ENCODE measurements at places on chromosomes 1 and 21.

DNA sequence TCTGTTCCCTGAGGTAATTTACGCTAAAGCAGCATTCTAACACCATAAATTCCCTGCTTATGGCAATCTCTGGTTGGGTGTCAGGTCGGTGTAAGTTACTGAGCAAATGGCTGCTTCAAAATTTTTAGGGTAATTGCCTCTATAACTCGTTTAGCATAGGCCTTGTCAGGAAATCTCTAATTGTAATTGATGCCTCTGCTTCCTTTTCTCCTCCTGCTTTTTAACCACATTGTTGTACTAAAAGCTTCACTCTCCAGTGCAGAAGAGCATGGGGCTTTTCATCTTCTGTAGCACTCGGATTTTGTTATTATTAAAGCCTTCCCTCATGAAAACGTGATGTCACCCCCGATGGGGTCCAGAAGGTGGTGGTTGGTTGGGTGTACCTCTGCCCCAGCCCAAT, 141.6 kb upstream of the NBPF11 start:
- no peak for DNase-seq

GRCh38 chr1:118504867-118505266, 319.8 kb upstream of the SPAG17 start:
- DNase-seq, result no peak

DNA sequence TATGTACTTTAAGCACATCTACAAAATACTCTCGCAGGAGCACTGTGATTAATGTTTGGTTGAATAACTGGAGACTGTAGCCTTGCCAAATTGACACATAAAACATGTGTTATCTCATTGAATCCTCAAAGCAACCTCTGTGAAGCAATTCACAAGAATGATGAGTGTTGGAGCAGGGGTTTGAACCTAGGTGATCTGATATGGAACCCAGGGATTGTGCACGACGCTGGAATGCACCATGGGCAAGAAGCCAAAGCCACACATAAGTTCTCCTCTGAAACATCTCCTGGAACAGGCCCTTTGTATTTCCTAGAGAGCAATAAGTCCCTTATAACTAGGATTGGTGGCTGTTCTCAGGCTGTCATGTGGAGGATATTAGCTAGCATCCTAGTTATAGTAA, 124.6 kb upstream of the IVNS1ABP start:
- peak; percentile 61 for DNase-seq

- DNase-seq, result no peak
These were observed 49.7 kb upstream of the B3GALT5 start for GRCh38 chr21:39562791-39563770.

DNA sequence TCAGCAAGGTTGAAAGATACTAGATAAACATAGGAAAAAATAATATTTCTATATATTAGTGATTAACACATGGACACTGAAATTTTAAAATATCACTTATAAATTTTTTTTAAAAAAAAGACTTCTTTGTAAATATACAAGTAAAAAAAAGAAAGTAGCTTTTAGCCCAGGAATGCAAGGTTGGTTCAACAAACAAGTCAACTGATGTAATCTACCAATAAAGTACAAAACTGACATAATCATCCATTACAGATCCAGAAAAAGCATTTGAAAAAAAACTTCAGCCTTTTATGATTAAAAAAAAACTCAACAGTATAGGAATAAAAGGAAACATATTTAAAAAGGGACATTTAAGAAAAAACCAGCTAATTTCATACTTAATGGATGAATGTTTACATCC, 48.4 kb downstream of the TRMT1L start:
- no peak for DNase-seq

GRCh38 chr1:78370779-78371482, 119.8 kb upstream of the PTGFR start:
- peak; percentile 75 for DNase-seq

GRCh38 chr1:34354367-34354766, 177.7 kb downstream of the C1orf94 start:
- no peak for DNase-seq

GRCh38 chr1:79848316-79848715, 841.8 kb upstream of the ADGRL4 start:
- DNase-seq, result no peak

- DNase-seq, result no peak
These were observed 38.6 kb downstream of the C1orf87 start for GRCh38 chr1:60034999-60035398.

DNA sequence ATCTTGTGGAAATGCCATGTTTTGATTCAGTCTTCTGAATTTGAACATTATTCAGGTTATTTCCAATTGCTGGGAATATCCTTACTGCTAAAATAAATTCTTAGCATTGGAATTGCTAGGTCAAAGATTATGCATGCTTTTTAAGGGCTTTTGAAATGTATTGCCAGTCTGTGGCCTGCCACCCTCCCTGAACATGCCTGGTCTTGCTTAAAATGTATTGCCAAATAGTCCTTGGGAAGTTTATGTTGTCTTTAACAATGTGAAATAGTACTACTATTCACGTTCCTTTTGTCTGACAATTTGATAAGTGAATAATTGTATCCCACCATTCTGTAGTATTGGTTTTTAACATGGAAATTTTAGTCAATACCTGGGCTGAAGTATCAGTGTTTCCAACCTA, 13.6 kb downstream of the TARDBP start:
- DNase-seq, result no peak

DNA sequence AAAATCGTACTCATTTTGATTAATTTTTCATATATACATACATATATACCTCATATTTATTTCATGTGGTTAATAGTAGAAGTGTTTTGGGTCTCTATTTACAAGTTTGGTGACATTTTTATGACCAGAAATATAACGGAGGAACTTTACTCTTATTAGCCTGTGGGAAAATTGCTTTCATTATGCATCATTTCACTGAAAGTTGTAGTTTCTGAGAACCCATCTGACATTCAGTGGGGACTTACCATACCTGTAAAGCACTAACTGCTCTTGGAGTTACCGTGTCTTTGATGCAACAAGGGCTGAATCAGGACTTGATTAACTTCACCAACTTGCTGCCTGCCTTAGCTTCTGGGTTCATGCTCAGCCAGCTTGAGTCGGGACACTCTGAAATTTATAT, 49.9 kb upstream of the ITPKB start:
- no peak for DNase-seq

GRCh38 chr1:237507005-237507404, 383.7 kb downstream of the ZP4 start:
- DNase-seq, result no peak

DNA sequence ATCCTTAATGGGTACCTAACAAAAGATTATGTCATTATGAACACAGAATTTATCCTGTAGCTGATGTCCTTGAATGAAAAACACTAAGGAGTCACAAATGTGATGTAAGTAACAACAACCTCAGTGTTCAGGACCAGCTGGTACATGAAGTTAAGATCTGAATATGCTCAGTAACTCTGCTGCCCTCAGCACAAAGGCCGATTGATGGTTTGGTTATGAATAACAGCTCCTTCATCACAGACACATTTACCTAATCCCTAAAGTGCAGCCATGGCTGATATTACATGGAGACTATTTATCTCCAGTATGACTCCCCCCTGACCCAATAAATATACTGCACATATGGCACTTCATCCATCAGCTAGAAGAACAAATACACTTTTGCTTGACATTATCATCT, 75.2 kb downstream of the PLPPR5 start:
- no peak for DNase-seq

DNA sequence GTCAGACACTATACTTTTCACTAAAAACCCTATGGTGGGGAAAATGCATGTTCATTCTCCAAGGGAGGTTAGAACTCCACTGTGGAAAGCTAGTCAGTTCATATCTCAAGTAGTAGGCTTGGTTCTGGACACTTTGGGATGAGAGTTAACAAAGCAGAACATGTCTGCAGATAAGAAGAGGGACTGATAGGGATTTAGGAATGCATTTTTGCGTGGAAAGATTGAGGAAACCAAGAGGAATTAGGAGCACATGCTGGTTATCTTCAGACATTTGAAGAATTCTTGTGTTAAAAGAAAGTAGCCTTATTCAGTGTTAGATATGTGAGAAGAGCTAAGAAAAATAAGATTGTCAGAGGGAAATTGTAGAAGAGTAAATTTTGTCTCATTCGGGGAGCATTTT, 1.2 kb upstream of the GRIK1 start:
- DNase-seq, result no peak

GRCh38 chr1:84653130-84653677, 37.1 kb downstream of the SSX2IP start:
- no peak for DNase-seq

GRCh38 chr1:24688033-24688432, 44.9 kb downstream of the SRRM1 start:
- no peak for DNase-seq

DNA sequence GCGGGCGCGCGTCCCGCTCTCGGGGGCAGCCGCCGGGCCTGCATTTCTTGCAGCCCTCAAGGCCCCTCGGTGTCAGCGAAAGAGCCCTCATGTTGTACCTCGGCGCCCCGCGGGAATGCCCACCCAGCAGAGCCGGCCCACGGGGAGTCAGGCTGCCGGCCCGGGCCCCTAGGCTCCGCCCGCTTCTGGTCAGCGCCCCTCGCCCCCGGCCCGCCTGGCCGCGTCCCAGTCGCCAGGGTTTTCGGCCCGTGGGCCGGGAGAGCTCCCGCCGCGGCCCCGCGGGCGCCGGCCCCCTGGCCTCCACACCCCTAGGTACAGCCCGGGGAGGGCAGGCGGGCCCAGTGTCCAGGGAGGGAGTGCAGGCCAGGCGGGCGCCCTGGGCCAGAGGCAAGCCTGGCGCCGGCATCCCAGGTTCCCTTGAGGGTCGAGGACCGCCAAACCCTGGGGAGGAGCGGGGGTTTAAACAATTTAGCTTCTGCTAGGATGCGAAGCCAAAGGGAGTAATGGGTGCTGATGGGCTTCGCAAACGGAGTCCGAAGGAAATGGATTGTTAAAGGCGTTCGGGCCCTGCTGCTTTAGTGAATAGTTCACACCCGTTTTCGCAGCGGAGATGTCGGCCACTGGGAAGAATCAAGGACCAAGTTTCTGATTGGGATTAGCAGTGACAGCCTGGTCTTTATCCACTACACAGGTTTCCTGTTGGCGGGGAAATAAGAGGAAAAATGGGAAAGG, 486 bp upstream of the KCNA3 start:
- no peak for DNase-seq

DNA sequence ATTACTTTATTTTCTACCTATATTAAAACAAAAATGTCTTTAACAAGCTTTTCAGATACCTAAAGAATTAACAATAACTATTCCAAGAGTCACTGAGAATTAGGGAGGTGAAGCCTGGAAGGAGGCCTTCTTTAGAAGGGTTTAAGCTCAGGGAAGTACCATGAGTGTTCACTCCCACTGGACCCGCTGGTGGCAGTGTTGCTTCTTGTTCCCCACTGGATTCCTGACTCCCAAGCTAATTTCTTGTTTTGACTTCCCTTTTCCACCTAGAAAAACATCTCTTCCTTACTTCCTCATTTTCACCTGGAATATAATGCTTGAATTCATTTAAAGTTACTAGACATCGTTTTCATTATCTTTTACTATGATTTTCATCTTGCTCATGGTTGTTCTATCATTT, 264.2 kb downstream of the HMCN1 start:
- no peak for DNase-seq

Measured in H4 (cell line).